CD4-positive, alpha-beta T cell (primary cell): ENCODE measurements at places on chromosomes 3 and 15.

- DNase-seq = no peak
Observed at GRCh38 chr3:178583963-178584575, 47.8 kb downstream of the KCNMB2 start.

- DNase-seq = no peak
Observed at GRCh38 chr15:62545467-62546227, 380.6 kb upstream of the C2CD4B start.

- DNase-seq = no peak
Observed at GRCh38 chr3:195255571-195256501, 15.1 kb downstream of the XXYLT1 start.

- no peak for DNase-seq
Observed at GRCh38 chr3:52742418-52743041, 28.2 kb downstream of the NEK4 start.

DNA sequence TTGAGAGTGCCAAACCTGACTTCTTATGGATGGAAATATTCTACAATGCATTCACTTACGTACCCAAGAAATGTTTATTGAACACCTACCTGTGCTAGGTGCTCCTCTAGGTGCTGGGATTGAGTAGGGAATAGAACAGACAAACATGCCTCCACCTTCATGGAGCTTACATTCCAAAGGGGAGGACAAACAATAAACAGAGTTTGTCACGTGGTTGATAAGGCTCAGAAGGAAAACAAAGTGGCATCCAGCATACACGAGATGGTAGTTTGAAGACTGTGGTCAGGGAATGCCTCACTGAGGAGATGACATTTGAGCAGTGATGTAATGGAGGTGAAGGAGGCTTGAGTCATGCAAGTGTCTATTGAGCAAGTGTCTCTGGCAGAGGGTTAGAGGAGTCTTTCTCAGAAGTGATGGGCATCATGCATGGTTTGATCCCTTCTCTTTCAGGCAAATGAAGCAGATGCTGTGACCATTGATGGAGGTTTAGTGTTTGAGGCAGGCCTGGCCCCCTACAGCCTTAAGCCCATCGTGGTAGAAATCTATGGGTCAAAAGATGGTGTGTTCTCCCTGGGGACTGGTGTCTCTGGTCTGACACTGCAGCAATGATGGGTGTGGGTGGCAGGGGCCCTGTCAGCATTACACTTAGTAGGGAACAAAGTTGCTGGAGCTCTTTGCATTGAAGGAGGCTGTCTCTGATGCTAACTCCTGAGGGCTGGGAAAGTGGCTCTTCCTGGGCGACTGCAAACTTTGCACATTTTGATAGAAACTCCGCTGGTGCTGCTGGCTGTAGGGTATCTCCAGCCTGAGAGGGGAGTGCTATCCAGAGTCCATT, 29.7 kb upstream of the TOPBP1 start:
- no peak for DNase-seq

GRCh38 chr3:72255791-72256559, 471.0 kb upstream of the PROK2 start:
- DNase-seq = peak; percentile 13

DNA sequence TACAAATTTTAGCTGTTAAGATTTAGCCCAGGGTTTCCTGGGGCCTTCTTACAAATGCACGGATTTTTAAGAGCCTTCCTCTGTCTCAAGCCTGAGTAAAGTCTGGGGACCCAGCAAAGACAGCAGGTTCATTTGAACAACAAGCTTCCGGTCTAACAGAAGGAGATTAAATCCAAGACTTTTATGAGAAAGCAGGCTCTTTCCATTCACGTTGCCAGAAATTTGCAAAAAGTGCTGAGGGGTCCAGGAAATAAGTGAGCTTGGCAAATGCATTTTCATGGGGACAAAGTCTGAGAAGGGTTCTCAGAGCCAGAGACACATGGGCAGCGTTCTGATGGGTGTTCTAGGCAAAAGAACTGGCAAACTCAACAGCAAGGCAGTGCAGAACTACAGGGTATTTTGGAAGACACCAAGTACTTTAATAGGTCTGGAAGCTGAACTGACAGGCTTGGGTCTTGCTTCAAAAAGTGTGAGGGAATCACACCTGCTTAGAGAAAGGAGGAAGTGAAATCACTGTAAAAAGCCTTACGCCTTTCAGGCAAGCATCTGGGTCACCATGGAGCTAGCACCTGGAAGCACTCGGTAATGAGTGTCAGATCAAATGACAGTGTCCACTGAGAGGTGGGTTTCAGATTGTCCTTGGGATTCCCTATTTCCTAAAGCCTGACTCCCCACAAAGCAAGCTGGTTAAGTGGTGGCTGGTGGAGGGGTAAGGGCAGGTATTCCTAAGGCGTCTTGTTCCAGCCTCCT, 115.8 kb upstream of the ARHGEF3 start:
- DNase-seq = no peak

DNA sequence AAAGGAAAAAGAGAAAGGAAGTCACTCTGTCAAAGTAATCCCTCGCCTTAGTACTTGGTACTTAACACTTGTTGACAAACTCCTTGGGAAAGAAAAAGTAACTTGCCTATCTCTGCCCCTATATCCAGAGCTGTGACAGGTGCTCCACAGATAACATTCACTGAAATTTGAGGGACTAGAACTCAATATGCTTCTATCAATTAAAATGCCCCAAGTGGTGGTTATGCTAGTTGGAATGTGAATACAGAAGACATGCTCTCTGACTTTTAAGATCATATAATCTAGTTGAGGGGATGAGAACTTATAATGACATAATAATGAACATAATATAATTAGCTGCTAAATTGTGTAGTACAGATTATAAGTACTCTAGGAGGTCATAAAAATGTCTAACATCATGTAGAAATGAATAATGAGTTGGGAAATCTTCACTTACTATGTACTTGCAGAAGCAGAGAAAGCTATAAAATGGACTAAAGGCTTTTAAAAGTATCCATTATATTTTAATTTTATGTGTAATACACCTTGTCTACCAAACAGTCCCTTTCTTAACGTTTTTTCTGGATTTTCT, 153.1 kb upstream of the CCDC54 start:
- no peak for DNase-seq

DNA sequence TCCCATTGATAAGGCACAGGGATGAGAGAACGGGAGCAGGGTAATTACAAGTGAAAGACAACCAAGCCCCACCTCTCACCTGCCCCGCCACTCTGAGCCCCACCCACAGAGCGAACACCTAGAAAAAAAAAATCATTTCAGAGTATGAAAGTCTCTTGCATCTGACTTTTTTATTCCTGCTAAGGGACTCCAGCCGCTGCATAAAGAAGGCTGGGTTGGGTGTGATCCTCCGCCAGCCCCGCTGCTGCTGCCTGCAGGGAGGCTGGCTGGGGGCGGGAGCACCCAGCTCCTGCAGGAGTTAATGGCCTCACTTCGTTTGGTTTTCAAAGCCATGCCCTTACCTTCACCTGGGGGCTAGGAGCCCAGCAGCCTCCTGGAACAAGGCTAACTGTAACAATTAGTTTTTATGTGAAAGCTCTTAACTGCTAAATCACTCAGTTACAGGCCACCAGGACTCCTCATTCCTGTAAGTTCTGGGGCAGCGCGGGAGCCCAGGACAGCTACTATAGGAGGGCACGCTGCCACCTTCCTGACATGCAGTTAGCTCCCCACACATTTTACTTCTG, 78.0 kb upstream of the SNRPA1 start:
- no peak for DNase-seq

- no peak for DNase-seq
Observed at GRCh38 chr15:50181201-50181968, 611 bp upstream of the SLC27A2 start.

DNA sequence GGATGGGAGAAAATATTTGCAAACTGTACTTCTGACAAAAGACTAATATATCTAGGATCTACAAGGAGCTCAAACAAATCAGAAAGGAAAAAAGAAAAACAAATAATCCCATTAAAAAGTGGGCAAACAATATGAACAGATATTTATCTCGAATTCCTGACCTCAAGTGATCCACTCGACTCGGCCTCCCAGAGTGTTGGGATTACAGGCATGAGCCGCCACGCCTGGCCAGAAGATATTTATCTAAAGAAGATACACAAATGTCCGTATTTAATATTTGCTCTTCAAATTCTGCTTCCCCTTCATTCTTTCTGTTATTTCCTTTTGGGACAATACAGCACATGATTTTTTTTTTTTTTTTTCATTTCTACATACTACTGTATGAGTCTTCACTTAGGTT, 151.7 kb upstream of the GRM7 start:
- DNase-seq = no peak

DNA sequence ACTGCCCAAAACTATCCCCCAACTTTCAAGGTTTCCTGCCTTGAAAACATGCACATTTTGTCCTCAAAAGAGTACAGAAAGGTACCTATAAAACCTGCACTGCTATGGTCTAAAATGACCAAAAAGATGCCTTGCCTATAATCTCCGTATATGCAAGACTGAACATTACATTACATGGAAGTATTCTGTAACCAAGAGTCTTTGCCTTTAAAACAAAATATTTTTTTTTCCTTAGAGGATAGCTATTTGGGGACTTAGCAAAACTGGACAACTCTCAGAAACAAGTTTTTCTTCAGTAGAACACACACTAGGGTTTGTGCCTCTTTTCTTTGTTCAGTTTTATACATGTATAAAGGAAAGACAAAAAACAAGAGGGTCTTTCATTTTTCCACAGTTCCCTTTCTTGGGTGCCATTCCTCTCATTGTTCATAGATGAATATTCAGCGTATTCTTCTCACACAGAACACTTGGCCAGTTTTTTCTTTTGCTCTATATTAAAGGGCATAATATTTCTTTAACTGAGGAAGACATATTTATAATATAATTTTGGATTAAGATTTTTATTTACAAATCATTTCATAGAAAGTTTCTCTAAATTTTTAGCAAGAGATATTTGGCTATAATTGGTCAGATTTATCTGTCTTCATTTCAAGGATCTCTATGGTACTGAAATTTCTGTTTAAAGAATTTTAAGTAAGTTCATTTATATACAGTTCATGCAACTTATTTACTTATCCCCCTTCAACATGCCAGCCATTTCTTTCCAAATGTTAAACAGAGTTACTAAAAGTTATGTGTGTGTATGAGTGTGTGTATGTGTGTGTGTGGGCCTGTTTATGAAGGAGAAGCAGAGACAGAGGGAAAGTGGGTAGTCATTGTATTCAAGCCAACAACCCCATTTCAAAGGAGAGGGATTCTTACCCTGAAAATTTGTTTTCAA, 142.6 kb downstream of the ZBTB20 start:
- DNase-seq = no peak

- DNase-seq = no peak
Observed at GRCh38 chr3:30826531-30826942, 67.9 kb downstream of the GADL1 start.

DNA sequence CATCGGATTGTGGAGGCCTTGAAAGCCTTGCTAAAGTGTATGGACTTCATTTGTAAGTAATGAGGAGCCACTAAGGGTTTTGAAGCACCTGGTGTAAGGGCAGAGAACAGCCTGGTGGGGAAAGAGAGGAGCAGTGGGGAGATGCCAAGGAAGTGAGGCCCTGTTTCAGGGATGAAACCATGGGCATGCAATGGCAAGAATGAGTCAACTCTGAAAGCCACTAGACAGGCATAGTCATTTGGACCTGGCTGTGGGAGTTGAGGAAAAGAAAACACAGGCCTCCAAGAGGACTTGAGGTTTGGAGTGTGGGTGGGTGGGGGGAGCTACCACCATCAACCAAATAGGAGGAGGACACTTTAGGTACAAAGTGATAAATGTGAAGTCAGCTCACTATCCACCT, 7.6 kb downstream of the XCR1 start:
- DNase-seq = no peak

DNA sequence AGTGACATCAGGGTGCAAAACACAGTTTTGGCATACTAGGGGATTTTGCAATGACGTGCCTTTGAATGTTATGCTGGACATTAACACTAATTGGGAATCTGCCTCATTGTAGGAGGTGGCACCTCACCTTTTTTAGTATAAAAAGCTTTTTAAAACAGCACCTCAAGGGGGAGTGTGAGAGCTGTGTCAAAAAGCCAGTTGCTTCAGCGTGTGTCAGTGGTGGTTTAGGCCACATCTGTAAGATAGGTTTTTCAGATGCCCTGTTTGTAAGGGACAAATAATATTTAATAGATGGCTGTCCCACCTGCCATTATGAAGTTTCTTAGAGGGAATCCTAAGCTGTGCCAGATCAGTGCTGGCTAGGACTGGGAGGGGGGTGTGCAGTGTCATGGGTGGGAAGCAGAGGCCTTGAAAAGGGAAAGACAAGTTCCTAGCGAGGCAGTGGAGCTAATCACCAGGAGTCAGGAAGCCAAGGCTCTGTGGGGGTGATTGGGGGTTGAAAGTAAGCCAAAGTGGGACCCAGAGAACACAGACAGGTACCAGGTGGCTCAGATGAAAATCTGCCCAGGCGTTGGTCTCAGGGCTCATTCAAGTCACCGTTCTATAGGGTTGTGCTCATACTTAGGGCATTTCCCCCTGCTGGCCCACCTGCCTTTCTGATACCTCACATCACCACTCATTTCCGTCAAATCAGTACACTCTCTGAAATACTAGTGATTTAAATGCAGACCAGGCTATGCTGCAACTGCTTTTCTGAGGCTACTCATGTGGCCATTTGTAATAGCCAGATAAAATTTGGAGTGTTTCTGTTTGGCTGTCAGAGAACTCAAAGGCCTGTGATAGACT, 120.5 kb downstream of the BBX start:
- DNase-seq = no peak

DNA sequence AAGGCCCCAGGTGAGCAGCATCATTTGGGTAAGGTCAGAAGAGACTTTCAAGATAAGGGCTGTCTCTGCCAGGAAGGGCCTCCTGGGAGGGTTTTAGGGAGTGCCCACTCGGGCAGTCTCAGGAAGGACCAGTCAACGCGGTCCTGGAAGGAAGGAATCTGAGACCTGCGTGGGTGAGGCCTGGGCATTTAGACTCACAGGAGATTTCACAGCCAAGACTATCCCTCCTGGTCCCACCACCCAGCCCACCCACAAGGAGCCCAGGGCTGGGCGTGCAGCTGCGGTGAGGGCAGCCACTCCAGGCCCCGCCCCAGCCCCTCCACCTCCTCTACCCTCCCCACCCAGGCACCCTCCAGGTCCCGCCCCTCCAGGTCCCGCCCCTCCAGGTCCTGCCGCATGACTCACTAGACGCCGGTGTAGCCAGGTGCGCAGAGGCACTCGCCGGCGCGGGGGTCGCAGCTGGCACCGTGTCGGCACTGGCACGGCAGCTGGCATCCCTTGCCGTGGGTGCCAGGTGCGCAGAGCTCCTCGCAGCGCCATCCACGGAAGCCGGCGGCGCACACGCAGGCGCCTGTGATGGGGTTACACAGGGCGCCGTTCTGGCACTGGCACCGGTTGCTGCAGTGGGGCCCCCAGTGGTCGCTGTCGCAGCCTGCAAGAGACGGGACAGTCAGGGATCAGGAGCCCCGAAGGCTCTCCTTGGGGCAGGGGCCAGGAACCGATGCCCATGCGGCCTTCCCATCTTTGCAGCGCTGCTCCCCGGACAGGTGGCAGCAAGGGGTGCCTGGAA, 112.7 kb downstream of the RAB11A start:
- DNase-seq = peak; percentile 38

GRCh38 chr3:119227070-119227850, 13.4 kb downstream of the B4GALT4 start:
- DNase-seq = no peak
